AG04450 (cell line): ENCODE measurements at places on chromosomes 2 and 18. TPM values are rescaled to one million over a fixed set of nuclear protein-coding genes. Genes with fewer than 3 reads are reported as not detected.

The VAMP8 gene
- 2.6 and 3.6 TPM in 2 replicates for polyA plus RNA-seq

The SLC5A6 gene
- 22.0 and 23.2 TPM in 2 replicates for polyA plus RNA-seq

The HADHB gene
- 129 and 162 TPM in 2 replicates for polyA plus RNA-seq

The RESP18 gene
- polyA plus RNA-seq: not detected in 2 replicates

The GRB14 gene
- polyA plus RNA-seq: not detected in 2 replicates

The SLC16A14 gene
- polyA plus RNA-seq: 2.1 and 2.7 TPM in 2 replicates

The OBSL1 gene
- 35.5 and 46.8 TPM in 2 replicates for polyA plus RNA-seq

The GPR155 gene
- polyA plus RNA-seq: 3.8 and 5.4 TPM in 2 replicates

The SERPINB12 gene
- polyA plus RNA-seq: not detected in 2 replicates

The SOWAHC gene
- 3.9 and 4.6 TPM in 2 replicates for polyA plus RNA-seq

The DNAJC5G gene
- polyA plus RNA-seq: not detected in 2 replicates

The SCN1A gene
- not detected in 2 replicates for polyA plus RNA-seq

The SIX3 gene
- polyA plus RNA-seq: not detected in 2 replicates

The TUBB8B gene
- 0.12 TPM in 1 of 2 replicates, not detected in the other for polyA plus RNA-seq

The ACYP2 gene
- polyA plus RNA-seq: 6.3 and 8.1 TPM in 2 replicates
